ENCODE measurements at places on chromosomes 6 and 20.

DNA sequence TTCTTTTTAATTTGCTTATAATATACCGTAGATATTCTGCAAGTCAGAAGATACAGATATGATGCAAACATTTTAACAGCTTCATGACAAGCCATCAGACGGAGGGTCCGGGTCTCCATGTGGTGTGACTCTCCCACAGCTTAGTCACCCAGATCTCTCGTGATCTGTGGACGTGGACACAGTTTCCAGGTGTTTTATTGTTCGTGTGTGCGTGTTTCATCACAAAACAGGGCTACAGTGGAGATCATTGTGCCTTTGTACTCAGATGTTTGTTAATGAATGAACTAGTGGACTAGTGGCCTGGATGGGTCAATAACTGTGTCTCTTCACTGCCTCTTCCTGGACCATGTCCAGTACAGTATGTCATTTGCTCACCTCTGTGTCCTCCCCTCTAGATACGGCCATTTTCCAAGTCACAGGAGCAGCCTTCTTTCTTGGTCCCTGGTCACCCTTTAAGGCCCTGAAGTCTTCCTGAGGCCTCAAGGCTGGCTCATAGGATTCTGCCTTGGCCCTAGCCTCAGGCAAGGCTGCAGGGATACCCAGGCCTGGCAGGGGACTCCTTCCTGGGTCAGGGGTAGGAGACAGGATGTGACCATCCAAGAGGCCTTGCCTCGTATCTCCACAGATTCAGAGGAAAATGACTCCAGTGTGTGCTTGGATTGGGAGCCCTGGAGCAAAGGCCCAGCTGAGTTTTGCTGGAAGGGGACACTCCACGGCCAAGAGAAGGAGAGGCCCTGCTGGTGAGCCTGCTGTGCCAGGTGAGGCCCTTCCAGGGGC is 4.6 kb downstream of the ADIG start:
- no peak for DNase-seq

GRCh38 chr6:26251354-26252076 is 113.5 kb upstream of the BTN3A2 start:
- peak; percentile 95 for DNase-seq

DNA sequence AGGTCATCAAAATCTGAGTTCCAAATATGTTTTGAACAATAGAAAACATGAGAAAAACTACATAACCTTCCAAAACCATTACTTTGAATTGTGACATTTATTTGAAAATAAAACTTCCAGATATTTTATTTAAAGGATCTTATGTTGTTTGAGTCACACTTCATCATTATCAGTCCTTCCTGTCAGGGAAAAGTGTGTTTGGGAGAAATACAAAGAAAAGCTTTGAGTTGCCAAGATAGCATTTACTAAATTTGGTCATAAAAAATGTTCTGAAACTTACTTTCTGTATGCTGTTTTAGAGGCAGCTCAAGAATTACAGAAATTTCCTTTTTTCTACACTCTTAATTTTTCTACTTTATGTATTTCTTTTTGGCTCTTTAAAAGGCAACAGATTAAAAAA is 208.2 kb upstream of the RIN2 start:
- no peak for DNase-seq

GRCh38 chr6:62086047-62086446 is 200.0 kb downstream of the KHDRBS2 start:
- DNase-seq, result no peak

GRCh38 chr20:37261714-37262113 is at the start of gene GHRH:
TSS of gene GHRH (minus strand) at chr20:37261814. CDS start at chr20:37256889, 4,925 bp downstream.
- DNase-seq, result no peak

GRCh38 chr20:4552075-4552640 is 169.6 kb upstream of the PRND start:
- no peak for DNase-seq

DNA sequence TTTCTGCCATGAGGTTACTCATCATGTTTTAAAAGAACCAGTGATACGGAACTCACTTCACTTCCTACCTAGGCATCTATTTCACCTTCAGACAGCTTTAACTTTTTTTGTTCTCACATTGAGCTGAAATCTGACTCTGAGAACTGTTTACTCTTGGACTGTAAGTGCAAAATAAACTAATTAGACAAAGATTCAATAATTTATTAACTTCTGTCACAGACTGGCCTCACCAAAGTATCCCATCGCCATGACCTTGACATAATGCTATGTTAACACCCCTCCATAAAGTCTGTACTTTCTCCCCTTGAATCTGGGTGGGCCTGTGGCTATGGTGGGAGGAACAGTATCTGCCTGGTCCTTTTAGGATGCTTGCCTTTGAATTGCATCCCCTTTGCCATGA is 448.1 kb downstream of the CBLN4 start:
- DNase-seq, result no peak

- no peak for DNase-seq
These were observed 101.3 kb downstream of the MTHFD1L start for GRCh38 chr6:150966786-150967185.

GRCh38 chr20:61804752-61805295 is 260.9 kb downstream of the TAF4 start:
- no peak for DNase-seq

DNA sequence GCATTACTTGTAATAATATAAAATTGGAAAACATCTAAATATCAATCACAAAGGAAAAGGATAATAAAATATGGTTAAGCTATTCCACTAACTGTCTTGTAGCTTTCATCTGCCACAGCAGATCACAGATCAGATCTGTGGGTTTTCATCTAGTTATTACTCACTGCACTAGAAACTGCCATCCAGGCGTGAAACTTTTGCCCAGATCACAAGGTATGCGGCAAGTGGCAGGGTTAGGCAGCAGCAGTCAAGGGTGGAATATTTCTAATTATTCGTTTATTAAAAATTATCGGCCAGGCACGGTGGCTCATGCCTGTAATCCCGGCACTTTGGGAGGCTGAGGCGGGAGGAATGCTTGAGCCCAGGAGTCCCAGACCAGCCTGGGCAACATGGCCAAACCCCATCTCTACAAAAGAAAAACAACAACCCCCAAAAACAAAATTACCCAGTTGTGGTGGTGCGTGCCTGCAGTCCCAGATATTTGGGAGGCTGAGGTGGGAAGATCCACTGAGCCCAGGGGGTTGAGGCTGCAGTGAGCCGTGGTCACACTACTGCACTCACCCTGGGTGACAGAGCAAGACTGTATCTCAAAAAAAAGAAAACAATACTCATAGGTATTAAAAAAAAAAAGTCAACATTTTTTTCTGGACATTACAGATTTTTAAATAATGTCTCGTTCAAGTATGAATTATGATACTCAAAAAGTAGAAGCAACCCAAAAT is 32.1 kb downstream of the BEND3 start:
- no peak for DNase-seq

GRCh38 chr20:46955601-46956556 is 61.2 kb downstream of the EYA2 start:
- peak; percentile 31 for DNase-seq

GRCh38 chr20:8326899-8327298 is 194.8 kb downstream of the PLCB1 start:
- DNase-seq, result no peak

- DNase-seq, result no peak
These were observed 492.0 kb upstream of the JAG1 start for GRCh38 chr20:11165789-11166188.

DNA sequence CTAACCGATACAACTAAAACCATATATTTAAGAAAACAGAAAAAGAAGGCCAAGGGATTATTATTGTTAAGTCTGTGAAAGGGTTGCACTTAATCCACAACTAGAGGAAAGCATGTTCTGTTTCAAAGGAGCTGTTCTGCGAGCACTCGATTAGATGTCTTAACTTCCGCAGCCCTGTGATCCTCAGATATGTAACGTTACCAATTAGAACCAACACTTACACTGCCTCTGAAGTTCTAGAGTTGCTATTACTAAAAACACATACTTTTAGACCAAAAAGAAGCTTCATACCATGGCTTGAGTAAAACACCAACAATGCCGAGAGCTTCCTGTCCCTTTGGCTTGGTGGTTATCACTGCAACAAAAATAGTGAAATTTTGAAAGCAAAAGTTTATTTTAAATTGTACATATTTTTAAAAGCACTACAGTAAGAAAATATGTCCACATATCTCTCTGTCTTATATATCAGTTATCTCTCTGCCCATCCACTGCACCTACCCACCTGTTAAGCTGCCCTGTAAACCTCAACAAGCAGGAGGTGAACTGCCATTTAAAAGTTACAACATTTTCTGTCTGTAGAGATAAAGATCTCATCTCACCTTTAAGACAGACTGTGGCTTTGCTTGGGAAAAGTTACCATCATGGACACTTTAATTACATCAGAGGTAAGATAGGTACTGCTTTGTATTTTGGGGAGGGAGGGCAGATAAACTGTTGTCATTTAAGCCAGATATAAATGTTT is 7.1 kb upstream of the DUSP22 start:
- no peak for DNase-seq

- no peak for DNase-seq
These were observed 34.7 kb upstream of the TBXT start for GRCh38 chr6:166202321-166202733.

DNA sequence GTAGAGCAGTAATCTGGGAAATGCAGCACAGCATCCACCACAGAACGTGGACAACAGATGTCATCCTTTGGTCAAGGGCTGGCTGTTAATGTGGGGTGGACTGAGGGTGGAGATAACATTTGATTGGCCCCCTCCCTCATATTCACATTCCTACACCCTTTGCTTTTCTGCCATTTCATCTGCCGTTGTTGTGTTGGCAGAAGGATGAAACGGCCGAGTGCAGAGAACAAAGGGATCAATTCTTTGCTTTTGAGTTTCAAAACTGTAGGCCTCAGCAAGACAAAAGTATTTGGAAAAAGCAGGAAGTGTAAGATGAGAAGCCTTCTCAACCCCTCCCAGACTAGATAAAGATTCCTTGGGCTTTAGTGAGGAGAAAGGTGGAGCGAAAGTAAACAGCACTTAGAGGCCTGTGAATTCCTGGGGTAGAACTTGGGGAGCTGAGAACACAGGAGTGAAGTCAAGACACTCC is 74.2 kb upstream of the PHIP start:
- DNase-seq, result no peak

DNA sequence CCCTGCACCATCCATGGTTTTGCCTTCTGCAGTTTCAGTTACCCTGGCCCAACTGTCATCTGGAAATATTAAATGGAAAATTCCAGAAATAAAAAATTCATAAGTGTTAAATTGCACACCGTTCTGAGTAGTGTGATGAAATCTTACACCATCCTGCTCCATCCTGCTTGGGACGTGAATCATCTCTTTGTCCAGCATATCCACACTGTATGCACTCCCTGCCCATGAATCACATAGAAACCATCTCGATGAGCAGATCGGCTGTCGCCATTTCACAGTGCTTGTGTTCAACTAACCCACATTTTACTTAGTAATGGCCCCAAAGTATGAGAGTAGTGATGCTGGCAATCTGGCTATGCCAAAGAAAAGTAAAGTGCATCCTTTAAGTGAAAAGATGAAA is 105.9 kb upstream of the ID4 start:
- DNase-seq, result peak; percentile 95

DNA sequence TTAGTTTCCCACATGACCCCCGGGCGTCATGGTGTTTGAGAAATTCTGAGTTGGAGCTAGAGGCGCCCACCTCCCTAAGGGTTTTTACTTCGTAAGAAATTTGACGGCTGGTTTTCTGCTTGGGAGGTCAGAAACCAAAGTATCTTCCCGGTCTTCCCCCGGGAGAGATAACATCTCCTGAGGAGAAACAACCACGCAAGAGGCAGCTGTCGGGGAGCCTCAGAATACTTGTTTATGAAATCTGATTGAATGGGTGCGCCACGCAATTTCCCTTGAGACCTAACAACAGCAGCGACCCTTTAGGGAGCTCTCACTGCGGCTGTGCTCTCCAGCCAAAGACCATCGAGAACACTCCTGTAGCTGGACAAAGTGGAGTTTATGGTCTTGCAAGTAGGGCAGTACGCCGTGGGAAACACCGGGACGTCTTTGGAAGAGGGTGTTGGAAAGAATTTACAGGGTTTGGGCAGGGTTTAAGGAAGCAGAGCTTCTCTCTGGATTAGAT is 608 bp upstream of the EIF2S2 start:
- no peak for DNase-seq

- no peak for DNase-seq
These were observed 23.6 kb upstream of the THEMIS start for GRCh38 chr6:127924440-127924839.

DNA sequence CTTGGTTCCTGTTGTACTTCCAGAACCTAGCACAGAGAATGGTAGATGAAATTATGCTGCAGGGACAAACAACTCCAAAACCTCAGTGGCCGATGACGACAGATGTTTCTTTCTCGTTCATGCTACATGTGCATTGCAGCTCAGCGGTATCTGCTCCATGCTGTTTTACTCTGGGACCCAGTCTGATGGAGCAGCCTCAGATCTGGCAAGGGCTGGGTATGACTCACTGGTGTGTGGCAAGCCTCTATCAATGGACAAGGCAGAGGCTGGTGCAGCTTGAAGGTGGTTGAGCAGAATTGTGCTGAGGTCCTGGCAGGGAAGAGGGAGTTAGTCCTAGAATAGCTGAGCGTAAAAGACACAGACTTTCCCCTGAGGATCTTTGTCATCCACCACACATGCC is 10.3 kb upstream of the BLCAP start:
- peak; percentile 54 for DNase-seq

DNA sequence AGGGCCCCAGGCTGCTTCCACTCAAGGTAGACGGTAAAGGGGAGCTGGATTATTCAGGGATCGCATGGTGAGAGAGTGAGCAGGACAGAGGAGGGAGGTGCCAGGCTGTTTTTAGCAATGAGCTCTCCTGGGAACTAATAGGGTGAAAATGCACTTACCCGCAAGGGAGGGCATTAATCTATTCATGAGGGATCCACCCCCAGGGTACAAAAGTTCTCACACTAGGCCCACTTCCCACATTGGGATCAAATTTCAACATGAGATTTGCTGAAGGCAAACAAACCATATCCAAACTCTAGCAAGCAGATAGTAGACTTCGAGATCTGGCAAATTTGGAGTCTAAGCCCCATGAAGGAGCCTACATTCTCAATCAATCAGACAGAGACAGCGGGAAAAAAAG is 408.6 kb downstream of the RNF144B start:
- DNase-seq, result no peak

- no peak for DNase-seq
These were observed 51.0 kb upstream of the TFAP2A start for GRCh38 chr6:10465629-10466499.

GRCh38 chr6:137759624-137760023 is 107.4 kb upstream of the TNFAIP3 start:
- no peak for DNase-seq

- no peak for DNase-seq
These were observed 22.1 kb upstream of the SNTA1 start for GRCh38 chr20:33465481-33466302.

DNA sequence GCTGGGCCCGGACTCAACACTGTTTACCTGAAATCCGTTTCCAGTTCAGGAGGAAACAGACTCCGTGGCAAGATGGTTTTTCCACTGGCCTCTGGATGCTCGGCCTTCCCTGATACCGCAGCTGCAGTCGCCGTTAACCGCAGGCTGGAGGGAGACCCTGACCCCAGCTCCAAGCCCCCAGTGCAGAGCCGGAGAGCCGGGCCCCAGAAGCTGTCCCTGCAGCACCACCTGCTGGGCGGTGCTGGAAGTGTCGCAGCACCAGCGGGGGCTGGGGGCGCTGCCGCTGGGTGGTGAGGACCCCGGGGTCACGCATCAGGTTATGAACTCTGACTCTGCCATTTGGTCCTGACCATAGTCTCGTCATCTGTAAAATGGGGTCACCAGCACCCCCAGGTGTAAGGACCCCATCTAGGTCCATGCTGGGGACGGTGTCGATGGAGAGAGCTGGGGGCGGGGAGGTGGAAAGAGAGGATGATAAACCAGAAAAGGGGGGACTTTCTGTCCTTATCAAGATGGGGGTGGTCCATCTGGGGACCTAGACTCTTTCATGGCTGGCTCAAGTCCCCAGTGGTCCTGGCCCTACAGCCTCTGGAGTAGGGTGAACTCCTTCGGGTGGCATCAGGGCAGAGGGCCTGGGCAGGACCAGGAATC is 20.8 kb upstream of the CHRNA4 start:
- no peak for DNase-seq
